Fibroblast of pulmonary artery (primary cell): ENCODE measurements at places on chromosomes 2 and 18.
A peak's percentile ranks its signal among the peaks of the same experiment; 100 is the strongest.

- DNase-seq = no peak
These were observed 45.4 kb upstream of the SNTG2 start for GRCh38 chr2:905091-905832.

- no peak for DNase-seq
These were observed 115.7 kb upstream of the COPS8 start for GRCh38 chr2:236969767-236970655.

DNA sequence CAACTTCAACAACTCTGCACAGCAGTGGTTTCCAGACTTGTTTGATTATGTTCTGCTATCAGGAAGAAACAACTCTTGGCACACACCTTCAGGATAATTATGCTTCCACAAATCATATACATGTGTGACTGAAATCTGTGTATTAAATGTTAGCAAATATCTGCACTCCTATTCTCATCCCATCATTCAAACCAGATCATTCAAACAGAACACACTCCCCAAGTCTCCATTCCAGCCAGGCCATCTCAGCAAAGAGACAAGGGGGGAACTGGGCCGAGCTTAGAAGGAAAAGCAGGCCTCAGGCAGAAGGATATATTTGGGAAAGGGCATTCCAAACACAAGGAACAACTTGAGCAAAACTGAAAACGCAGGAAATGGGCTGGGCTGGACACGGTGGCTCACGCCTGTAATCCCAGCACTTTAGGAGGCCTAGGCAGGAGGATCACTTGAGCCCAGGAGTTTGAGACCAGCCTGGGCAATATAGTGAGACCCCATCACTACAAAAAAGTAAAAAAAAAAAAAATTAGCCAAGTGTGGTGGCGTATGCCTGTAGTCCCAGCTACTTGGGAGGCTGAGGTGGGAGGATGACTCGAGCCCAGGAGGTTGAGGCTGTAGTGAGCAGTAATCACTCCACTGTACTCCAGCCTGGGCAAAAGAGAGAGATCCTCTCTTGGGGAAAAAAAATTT is 62.7 kb downstream of the ZFP36L2 start:
- no peak for DNase-seq

DNA sequence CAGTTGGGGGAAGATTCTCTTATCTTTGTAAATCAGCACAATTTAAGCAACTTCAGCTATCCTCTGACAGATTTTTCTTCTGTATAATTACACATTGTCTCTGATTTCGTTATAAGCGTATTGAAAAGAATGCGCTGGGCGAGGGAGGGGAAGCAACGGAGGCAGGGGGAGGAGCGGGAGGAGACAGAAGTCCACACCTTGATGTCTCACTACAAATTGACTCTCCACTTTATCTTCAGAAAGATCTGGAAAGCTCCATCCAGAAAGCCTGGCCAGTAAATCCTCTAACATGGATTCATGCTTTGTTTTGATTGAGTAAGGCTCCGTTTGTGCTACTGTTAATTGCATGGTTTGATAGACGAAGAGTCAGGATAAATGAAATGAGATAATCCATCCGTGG is 76.6 kb downstream of the SMIM21 start:
- DNase-seq = no peak

GRCh38 chr2:43391878-43392215 is 165.4 kb upstream of the ZFP36L2 start:
- peak; percentile 67 for DNase-seq

DNA sequence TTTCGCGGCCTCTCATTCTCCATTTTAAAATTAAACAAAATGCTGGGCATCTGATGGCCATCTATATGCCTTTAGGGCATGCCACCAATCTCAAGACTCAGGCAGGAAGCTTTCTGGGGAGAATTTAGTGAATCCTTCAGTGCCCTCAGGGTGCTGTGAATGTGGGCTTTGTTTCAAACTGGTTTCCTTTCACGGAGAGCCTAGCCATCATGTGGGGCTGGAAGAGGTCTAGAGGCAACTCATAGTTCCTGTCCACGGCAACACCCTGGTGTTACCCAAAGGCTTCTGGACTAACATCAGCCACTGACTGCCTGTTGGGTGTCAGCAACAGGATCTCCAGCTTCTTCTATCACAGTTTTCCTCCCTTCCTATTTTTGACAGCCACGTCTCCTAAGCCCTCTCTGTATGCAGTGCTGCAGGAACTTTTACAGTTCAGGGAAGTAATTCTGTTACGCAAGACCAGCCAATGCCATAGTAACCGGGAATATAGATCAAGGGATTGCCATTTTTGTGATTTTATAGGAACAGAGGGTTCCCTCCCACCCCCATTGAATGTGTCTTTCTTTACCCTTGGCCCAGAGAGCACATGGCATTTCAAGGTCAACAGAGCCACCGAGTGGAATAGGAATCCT is 7.9 kb upstream of the WDR33 start:
- DNase-seq = no peak

- DNase-seq = peak; percentile 31
These were observed 25.7 kb downstream of the SCN7A start for GRCh38 chr2:166468124-166469024.

DNA sequence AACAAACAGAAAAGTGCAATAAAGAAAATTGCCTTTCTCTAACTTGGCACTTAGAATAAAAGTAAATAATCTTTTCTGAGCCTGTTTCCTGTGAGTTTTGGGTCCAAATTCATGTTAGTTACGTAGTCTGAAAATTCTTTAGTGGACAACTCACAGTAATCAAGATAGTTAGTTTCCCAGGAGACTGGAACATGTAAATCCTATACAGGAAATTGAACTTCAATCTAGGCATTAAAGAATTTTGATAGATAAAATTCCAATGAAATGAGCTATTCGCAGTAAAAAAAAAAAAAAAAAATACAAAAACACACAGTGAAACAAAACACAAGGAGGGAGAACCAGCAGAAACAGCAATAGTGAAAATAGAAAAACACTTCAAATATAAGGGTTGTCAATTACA is 83.8 kb upstream of the REG3G start:
- peak; percentile 79 for DNase-seq

DNA sequence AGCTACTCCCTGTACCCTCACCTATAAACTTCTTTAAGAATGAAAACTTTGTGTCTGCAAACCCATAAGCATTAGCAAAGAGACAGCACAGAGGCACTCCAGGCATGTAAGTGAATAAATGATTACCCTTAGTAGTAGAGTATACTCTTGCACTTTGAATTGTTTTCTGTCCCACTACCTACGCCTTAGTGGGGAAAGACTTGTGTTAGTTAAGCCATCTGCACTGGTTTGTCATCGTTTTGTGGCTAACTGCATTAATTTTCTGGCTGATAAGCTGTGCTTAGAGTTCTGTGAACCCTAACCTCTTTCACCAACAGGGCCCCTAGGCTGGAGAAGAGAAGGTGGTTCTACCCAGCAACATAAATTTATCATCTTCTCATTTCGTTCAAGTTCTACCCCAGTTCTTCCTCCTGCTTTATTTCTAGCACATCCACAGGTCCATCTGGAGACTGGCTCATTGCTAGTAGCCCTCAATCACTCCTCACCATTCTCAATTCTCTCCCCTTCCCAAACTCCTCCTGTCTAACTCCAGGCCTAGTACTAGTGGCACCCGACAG is 710 bp downstream of the LMAN2L start:
- DNase-seq = no peak

DNA sequence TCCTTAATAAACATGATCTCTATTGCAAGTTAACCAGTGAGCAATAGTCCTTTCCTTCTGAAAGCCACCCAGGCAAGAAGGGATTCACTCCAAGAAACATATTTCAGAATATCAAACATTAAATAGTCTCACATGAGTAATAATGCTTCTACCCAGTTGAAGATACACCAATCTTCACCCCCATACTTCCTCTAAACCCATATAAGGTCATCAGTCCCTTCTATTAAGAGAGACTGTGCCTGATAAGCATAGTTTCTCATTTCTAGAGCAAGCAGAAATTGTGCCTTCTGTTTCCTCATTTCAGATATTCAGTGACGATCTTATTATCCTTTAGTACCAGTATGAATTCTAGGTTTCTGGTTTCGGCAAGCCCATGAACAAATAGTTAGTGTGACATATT is 64.6 kb downstream of the DSEL start:
- DNase-seq = no peak

- DNase-seq = peak; percentile 22
These were observed 15.2 kb downstream of the GALNT3 start for GRCh38 chr2:165778653-165779451.

GRCh38 chr2:238518172-238518820 is 91.6 kb downstream of the ASB1 start:
- no peak for DNase-seq

DNA sequence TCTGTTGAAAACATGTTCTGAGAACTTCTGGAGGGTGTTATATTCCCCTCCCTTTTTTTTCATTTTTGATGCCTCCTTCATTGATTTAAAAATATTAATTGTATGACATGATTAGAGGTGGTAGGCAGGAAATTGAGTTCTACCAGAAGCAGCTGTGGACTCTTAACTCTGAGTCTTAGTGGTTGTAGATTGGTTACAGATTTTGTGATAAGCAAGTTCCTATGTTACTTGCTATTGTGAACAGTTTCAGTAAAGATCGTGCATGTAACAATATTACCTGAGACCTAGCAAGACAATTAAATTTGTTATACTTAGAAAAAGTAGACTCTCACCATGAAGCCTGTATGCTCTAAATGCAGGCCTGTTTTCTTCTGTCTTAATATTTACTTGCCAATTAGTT is 88.1 kb downstream of the PRPF40A start:
- DNase-seq = no peak

DNA sequence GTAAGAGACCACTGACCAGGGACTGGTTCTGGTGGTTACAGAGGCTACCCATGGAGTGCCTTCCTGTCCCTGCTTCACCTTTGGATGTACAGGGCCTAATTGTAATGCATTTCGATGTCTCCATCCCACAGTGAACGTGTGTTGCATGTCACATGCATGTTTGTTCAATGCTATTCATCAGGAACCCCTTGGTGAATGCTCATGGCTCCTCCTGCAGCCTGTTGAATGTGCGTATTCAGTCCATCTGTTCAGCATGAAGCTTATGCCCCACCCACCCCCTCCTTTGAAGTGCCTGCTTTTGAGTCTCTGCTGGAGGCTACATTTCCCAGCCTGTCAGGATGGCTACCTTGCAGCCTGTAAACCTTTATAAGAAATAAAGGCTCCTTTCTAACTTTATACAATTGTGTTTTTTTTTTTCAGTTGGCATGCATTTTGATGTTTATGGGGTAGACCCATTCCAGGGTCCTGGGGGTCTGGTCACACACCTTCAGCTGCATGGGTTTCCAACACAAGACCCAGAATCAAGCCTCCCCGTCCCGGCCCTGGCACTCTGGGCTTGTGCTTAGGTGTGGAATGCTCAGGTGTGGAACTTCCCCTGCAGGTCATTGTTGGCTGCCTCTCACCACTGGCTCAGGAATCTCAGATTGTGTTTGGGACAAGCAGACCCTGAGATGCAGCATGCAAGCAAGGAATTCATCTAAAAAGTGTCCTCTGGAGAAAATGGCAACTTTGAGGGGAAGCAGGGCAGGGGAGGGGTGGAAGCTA is 238.8 kb upstream of the HDAC4 start:
- DNase-seq = no peak

DNA sequence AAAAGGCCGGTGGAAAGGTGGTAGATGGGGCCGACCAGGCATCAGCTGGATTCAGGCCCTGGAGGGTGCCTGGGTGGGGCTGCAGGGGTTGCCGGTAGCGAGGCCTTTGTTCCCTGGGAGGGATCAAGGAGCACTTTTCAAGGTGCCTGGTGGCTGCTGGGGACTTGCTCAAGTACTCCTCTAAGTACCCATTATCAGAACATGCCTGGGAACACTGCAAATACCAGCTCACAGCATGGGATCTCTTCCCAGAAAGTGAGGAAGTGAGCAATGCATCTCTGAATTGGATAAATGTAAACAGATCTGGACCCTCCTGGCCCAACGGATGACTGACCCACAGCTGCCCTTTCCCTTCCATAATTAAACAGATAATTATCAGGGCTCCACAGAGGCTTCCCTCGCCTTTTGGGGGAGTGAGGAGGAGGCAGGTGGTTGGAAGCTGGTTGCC is 210.5 kb downstream of the SH3RF3 start:
- DNase-seq = peak; percentile 76

- DNase-seq = peak; percentile 51
These were observed 577 bp downstream of the EHBP1 start for GRCh38 chr2:62705859-62706720.

- DNase-seq = no peak
These were observed 458.7 kb downstream of the LPIN1 start for GRCh38 chr2:12205086-12205485.

- no peak for DNase-seq
These were observed 36.5 kb downstream of the MGAT5 start for GRCh38 chr2:134290358-134290757.

DNA sequence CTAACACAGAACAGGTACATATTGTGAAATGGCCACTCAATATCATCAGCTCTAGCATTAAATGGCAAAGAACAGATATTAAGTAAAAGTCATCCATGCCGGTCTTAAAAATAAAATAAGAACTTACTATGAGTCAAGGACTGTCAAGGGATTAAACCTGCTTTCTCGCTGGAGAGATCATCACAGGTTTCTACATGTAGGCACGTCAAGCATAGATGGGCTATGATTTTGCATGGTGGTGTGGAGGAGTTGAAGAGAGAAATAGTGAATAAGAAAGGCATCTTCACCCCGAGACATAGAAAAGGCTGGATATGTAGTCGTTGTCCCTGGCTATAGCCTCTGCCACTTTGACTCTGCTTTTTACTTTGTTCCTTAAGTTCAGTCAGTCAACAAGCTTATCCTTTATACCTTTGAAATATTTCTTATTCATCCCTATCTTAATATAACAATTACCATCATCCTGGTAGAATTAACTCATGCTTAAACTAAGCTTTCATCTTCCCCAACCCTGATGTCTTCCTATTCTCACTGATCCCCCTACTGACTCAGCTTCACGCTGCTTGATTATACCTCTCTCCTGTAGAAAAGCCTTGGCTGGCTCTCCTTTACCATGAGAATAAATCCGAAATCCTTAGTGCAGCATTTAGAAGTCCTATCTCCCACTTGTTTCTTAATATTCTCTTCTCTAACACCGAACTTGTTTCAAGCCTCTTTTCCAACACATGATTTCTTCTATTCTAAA is 42.5 kb downstream of the DSC3 start:
- no peak for DNase-seq

DNA sequence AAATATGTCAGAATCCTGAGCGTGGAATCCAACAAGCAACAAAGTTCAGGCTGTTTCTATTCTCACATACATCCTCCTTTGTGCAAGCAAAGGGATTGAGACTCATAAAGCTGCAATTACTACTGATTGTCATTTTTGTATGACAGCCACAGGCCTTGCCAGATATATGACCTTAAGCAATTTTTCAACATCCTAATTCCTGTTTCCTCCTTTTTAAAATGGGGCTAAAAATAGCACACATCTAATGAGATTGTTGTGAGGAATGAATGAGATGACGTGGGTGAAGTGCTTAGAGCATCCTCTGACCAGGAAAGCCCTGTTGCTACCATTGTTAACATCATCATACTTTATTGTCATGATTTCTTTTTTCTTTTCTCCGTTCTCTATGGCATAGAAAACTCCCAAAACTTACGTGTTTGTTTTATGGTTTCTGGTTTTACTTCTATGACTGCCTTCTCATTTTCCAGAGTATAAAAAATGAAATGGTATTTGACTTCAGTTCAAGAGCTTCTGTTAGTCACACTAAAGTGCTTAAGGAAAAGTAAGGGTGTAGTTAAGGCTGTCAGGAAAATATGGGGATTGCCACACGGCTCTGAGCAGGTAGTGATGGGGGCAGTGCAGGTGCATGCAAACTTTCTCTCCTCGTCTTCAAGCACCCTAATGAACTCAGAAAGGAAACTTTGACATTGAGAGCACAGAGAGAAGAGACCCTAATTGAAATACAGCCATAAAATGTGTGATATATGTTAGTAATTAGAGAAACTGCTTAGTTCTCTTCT is 590.6 kb upstream of the NETO1 start:
- peak; percentile 48 for DNase-seq

- no peak for DNase-seq
These were observed 189.8 kb downstream of the INSIG2 start for GRCh38 chr2:118278046-118278445.
